ENCODE measurements at places on chromosomes 3 and 15.

DNA sequence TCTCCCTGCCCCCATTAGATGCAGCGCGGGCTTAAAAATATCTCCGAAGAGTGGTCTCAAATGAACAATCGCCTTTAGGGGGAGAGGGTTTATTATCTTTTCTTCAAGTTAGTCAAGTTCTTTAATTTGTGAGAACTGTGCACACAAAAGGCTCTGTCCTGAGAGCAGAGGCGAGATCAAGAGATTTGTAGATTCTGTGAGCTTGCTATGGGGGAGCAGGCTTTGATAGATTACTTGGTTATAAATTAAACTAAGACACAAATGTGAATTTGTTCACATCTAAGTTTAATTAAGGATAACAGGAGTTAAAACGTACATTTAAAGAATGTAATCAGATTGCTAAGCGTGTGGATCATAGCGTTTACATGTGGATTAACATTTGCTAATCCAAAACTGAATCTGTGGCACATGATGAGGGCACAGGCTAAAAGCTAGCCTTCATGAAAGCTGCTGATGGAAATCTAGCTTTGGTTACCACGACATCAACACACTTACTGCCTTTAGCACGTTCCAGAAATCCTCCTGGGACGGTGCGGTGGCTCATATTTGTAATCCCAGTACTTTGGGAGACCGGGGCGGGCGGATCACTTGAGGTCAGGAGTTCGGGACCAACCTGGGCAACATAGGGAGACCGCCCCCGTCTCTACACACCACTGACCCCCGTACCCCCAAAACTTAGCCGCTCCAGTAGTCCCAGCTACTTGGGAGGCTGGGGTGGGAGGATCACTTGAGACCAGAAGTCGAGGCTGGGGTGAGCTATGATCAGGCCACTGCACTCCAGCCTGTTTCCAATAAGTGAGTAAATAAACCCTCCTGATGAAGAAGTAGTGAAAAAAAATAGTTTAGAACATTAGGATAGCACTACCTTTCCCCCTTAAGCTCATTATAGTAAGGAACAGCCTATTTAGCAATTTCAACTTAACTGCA lies 1.0 kb upstream of the PRTG start:
- no peak for DNase-seq

- no peak for DNase-seq
Measured at GRCh38 chr3:157166561-157166960, 6.6 kb upstream of the CCNL1 start.

GRCh38 chr15:92033314-92033713 lies 179.8 kb downstream of the SLCO3A1 start:
- DNase-seq, result no peak

DNA sequence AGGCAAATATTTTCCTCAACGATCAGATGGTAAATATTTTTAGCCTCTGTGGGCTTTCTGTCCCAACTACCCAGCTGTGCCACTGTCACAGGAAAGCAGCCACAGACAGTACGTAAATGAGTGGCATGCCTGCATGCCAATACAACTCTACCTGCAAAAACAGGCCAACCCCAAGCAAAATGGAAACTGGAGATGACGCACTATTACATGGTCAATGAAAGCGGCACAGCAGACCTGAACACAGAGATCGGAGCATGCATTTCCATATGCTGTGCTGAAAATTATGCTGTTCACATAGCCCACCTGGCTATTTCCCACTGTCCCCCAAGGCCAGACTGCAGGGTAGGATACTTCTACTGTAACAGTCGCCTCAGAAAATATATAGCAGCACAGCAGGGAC lies 57.8 kb downstream of the HERC2 start:
- DNase-seq, result no peak

DNA sequence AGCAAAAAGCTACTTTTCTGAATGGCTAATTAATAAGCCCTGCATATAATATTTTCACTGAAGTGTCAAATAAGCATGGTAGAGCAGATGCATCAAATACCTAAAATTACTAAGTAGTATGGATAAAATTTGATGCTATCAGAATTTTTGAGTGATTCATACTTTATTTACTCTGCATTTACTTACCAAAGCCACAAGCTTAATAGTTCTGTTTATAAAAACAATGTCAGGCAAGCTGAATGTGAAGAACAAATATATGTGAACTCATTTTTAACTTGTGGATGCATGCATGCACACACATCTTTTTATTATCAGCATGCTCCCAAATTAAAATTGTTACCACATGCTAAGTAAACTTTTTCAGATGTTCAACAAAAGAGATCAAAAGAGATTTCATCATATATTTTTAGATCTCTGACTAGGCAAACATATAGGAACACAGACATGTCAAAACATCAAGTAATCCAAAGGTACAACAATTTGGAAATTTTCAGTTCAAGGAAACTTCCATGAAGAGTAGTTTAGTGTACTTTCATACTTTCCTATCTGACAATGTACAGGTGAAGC lies 969.4 kb downstream of the ROBO1 start:
- DNase-seq, result no peak

GRCh38 chr3:122299872-122300460 lies 25.1 kb upstream of the CSTA start:
- peak; percentile 18 for DNase-seq

GRCh38 chr3:120177707-120178306 lies 83.6 kb upstream of the GSK3B start:
- no peak for DNase-seq

GRCh38 chr15:91936182-91936775 lies 82.8 kb downstream of the SLCO3A1 start:
- DNase-seq, result no peak

- DNase-seq, result no peak
Measured at GRCh38 chr3:99607151-99607550, 31.2 kb upstream of the COL8A1 start.

GRCh38 chr3:161560008-161560637 lies 63.5 kb downstream of the OTOL1 start:
- DNase-seq, result peak; percentile 55

GRCh38 chr15:45555934-45556608 lies 31.1 kb upstream of the BLOC1S6 start:
- DNase-seq, result no peak

- DNase-seq, result no peak
Measured at GRCh38 chr15:100336061-100336460, 5.7 kb downstream of the ADAMTS17 start.

DNA sequence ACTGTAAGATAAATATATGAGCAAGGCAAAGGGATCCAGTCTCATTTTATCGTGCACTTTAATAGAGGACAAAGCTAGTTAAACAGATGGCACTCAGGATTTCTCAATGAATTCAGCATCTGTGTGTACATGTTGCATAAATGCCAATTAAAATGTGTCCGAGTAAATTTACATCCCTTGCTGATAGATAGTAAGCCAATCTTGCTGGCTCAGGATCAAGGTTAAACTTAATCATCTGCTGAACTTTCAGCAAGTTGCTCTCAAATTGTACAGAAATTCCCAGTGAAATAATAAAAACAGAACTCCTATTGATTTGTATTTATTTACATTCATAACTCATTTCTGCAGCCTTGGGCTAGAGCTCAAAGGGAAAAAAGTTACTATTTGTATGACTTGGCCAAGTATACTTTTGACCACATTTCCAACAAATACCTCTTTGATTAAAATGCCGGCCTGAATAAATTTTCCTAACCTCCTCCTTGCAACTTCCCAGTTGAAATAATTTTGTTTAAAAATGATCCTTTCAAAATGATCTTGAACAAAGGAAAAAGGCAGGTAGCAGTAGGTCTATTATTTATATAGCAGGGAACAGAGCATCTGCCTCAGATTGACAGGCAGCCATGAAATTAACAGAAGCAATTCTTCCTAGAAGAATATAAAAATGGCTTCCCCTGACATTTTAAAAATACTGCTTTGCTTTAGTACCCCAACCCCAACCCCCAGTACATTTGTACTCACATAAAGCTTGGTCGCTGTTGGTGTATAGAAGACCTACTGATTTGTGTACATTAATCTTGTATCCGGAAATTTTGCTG lies 1001.9 kb downstream of the ROBO1 start:
- DNase-seq, result no peak

- DNase-seq, result no peak
Measured at GRCh38 chr3:138459619-138460535, 25.5 kb downstream of the ESYT3 start.

- DNase-seq, result no peak
Measured at GRCh38 chr15:35118960-35119359, 33.9 kb upstream of the NANOGP8 start.

GRCh38 chr3:186839874-186840641 lies 2.5 kb upstream of the ADIPOQ start:
- DNase-seq, result no peak

DNA sequence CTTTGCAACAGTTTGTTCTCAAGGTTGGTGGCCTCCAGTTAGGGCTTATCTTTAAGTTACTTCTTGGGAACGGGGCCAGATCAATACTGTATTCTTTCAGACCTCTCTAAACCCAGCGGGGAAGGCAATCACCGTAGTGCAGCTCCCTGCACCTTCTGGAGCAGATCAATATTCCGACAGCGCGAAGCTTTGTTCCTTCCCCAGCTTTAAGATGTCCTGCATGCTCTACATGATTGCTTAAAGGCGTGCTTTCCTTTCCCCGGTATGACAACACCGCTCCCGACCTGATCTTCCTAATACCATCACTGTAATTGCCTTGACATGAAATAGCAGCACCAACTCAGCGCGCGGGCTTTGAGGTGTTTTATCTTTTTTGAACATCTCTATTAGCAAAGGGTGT lies 755.2 kb downstream of the NR2F2 start:
- no peak for DNase-seq

- DNase-seq, result no peak
Measured at GRCh38 chr3:35707904-35708303, 68.6 kb downstream of the ARPP21 start.

DNA sequence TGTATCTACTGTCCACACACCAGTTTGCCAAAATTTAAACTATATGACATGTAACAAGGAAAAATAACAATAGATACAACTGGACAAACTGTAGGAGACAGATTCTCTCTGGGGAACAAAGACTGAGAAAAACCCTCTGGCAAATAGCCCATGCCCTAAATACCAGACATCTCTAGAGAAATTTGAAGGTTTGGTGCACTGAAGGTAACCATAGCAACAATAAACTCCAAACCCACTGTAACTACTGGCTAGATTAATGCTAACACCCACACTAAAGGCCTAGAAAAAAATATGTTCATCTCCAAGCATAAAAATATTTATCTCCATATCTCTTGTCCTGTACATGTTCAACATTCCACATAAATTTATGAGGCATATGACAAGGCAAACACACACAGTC lies 267.1 kb downstream of the STXBP5L start:
- DNase-seq, result no peak

GRCh38 chr3:191119415-191120295 lies 79.4 kb upstream of the OSTN start:
- no peak for DNase-seq

DNA sequence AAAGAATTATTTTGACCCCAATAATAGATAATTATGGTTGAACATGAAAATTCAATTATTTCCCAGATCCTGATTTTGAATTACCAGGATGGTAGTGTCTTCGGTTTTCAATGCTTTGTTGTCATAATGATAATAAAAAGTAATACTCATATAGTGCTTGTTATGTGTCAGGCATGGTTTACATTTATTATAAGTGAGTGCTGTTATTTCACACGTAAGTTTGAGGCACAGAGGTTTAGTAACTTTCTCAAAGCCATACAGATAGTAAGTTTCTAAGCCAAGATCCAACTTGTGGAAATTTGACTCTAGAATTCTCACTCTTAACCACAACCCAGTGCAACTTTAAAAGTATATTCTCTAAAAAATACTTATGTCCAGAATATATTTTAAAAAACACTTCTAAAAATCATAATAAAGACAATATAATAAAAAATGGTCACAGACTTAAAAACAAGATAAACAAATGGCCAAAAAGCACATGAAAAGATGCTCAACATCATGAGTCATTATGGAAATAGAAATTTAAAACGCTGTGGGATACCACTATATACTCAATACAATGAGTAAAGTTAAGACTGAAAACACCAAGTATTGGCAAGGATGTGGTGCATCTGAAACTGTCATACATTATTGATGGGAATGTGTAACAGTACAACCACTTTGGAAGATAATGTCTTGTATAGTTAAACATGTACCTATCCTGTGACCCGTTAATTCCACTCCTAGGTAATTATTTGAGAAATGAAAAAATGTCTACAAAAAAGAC lies 45.2 kb downstream of the SPRED1 start:
- no peak for DNase-seq

DNA sequence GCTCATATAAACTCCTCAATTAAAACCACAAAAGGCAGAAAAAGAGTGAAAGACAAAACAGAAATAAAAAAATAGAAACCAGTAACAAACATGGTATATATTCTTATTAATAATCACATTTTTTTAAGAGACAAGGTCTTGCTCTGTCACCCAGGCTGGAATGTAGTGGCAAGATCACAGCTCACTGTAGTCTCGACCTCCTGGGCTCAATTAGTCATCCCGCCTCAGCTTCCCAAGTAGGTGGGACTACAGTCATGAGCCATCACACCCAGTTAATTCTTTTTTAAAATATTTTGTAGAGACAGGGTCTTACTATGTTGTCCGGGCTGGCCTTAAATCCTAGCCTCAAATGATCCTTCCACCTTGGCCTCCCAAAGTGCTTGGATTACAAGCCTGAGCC lies 37.1 kb downstream of the FAM240A start:
- DNase-seq, result no peak

- no peak for DNase-seq
Measured at GRCh38 chr3:170689296-170689829, 103.5 kb upstream of the SLC7A14 start.

GRCh38 chr15:56832125-56832524 lies 86.3 kb upstream of the TCF12 start:
- DNase-seq, result no peak

GRCh38 chr15:70023769-70024491 lies 73.8 kb downstream of the TLE3 start:
- no peak for DNase-seq

DNA sequence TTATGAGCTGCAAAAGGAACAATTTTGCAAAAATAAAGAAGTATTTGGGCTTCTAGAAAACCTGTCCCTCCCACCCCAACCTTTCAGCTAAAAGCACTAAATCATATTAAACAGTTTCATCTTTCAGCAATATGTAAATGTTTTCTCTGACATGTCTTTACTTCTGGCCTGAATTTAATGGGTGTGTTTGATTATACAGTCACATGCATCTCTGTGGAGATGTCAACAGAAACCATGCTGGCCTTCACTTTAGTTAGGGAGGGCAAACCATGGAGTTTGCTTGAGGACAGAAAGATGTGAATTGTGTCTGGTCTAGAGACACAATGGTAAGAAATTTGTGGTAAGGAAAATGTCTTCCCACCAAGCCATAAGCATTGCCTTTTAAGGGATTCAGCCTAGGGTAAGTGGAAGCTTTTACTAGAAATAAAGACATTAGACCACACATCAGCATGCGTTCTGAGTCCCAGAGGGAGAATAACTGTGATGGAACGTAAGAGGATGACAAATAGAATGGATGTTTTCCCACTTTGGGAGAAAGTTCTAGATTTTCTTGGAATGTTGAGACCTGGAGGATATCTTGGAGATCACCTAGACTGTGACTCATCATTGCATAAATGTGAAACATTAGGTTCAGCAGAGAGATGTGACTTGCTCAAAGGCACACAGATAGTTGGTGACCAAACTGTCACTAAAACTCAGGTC lies 68.9 kb downstream of the ST8SIA2 start:
- DNase-seq, result no peak

GRCh38 chr15:70795311-70795665 lies 31.9 kb upstream of the UACA start:
- DNase-seq, result no peak

Measured in neural crest cell (in vitro differentiated cells).